CD4-positive, alpha-beta T cell treated with Interleukin-4 for 1 hour (primary cell): ENCODE measurements at places on chromosomes 16 and 17.

- no peak for DNase-seq
Observed at GRCh38 chr16:82031116-82032084, 3.7 kb upstream of the HSD17B2 start.

DNA sequence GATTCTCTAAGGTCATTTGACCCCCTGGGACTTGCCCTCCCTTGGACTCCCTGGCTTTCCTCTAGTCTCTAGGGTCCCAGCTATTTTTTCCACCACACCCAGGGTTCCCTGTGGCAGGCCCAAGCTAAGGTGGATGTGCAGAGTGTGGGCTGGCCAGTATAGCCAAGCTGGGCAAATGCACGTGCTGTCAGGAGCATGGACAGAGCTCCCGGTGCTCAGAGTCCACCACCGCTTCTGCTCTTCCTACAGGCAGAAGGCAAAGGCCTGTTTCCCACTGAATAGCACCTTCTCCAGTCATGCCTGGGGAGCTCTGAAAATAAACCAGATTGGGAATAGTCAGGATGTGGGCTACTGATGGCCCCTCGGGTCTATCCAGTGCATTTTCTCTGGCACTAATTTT lies 53.3 kb downstream of the GNAO1 start:
- no peak for DNase-seq

DNA sequence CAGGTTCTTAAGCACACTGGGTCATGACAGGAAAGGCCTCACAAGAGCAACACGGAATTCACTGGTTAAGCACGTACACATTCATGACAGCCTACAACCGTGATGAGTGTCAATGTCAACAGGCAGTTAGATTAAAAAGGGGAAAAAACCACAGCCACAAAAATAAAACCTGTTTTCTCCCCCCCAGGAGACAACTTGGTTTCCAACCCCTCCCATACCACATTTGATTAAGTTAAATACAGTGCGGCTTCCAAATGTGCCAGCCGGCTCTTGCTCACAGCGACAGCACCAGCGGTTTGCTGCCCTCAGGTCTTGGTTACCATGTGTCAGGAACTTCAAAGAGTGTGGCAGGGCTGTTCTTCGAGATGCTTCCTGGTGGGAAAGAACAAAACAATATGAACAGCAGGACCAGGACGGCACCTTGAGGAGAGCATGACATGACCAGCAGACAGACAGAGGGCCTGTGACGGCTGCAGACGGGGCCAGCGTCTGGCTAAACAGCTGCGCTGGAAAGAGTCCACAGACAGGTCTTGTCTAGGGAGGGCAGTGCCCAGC lies 193.6 kb downstream of the PARN start:
- peak; percentile 5 for DNase-seq

GRCh38 chr17:82639628-82640027 lies 8.6 kb downstream of the WDR45B start:
- no peak for DNase-seq

DNA sequence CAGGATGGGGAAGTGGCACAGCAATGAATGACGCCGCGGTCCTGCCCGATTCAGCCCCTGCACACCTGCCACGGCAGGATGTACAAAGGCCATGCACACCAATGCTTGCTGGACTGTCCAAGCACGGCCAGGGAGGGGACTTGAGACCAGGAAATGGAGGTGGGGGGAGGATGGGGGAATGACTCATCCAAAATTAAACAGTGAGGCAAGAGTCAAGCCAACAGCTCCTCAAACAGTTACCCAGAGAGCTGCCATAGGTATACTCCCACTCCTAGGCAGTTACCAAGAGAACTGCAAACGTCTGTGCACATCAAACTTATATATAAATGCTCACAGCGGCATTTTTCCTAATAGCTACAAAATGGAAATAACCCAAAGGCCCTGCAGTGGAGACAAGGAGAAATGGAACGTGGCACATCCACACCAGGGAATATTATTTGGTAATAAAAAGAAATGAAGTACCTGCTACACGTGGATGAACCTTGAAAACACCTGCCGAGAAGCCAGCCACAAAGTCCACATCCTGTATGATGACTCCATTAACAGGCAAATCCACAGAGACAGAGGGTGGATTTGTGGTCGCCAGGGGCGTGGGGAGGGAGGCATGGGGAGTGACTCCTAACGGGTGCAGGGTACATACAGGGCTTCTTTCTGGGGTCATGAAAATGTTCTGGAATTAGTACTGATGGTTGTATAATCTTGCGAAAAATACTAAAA lies 54.1 kb downstream of the VAC14 start:
- no peak for DNase-seq

- DNase-seq, result no peak
Observed at GRCh38 chr17:36808180-36808661, 129.1 kb upstream of the LHX1 start.

- DNase-seq, result no peak
Observed at GRCh38 chr17:78622491-78623265, 45.5 kb upstream of the DNAH17 start.

- DNase-seq, result no peak
Observed at GRCh38 chr16:87582216-87582965, 19.9 kb upstream of the JPH3 start.

DNA sequence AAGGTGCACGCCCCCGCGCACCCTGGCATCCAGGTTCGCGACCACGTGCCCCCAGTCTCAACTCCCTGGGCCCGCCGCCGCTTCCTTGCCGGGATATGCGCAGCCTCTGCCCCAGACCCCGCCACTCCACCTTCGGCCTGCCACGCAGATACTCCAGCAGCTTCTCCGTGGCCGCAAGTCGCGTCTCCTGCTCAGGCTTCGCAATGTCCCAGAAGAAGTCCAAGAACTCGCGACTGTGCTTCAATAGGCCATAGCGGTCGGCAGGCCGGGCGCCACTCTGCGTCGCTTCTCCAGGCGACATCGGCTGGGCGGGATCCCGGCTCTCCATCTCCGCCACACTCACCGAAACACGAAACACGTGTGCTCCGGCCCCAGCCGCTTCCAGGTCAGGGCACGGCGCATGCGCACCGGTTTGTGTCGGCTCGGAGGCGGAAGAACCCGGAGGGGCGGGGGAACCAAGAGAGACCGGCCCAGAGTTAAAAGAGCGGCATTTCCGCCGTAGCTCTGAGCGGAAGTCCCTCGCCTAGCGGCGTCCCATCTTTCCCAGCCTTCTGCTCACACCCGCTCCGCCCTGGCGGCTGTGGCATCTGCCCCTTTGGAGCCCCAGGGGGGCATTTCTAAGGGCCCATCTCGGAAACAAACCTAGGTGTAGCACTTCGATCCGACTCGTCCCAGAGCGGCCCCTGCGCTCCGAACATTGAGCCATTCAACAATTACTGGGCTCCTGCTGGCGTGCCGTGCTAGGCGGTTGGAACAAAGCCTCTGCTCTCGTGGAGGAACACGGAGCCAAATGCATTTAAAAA lies at the start of gene MYBBP1A:
TSS of gene MYBBP1A (minus strand) at position 388 of the 803 bp plus-strand sequence. CDS start at position 328, 60 bp downstream.
- DNase-seq, result peak; percentile 96

DNA sequence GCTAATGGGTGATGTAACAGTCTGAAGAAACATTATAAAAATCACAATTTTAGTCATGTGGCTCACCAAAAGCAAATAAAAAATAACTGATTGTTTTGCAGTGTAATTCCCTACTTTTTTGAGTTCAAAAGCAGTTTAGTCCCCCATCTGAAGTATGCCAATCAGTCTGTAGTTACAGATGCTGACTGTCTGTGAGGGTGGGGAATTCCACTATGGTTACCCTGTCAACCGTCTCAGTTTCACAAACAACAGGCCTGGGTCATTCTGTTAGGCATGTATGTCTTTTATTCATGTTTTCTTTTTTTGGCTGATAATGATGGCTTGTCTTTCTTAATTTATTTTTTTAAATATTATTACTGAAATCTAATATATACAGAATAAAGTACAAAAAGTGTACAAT lies 69.3 kb downstream of the STXBP4 start:
- no peak for DNase-seq

GRCh38 chr16:27790546-27791403 lies 240.8 kb downstream of the KATNIP start:
- DNase-seq, result no peak
